ENCODE measurements at places on chromosomes 5 and 9.

DNA sequence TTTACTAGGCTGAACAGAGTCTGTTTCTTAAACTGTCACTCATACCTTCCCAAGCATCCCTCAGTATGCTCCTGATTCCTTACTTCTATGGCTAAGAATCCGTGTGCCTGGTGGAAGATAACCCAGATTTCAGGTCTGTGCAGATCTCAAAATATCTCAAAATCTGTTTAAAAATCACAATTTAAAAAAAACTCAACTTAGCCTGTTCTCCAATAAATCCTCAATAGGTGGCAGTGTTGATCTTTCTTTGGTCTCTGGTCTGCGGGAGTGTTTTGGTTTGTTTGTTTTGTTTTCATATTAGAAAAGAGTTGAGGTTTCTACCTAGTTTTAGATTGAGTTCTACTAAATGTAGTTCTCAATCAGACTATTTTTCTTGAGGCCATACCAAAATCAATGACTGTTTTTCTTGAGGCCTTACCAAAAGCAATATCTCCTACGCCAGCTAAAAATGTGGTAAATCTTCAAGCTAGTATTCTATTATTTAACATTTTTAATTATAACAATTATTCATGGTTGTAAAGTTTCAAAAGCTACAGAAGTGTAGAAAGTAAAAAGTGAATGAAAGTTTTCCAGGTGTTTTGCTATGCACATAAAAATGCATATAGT lies 57.9 kb downstream of the TGFBR1 start:
- peak; percentile 64 for DNase-seq

DNA sequence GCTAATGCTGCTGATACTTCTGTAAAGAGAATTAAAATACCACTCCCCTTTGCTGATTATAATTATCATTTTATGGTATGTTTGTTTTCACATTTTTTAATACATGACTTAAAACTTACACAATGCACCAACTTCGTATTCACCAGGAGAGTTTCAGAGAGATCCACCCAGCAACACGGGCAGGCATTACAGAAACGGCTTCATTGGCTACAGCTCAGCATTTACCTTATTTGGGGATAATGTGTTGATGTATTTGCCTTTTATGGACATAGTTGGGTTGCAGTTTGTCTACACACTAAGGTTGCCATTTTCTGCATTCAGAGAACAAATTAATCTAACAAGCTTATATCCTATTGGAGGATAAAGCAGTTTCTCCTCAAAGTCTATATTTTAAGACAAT lies 423.6 kb downstream of the PRDM9 start:
- no peak for DNase-seq

DNA sequence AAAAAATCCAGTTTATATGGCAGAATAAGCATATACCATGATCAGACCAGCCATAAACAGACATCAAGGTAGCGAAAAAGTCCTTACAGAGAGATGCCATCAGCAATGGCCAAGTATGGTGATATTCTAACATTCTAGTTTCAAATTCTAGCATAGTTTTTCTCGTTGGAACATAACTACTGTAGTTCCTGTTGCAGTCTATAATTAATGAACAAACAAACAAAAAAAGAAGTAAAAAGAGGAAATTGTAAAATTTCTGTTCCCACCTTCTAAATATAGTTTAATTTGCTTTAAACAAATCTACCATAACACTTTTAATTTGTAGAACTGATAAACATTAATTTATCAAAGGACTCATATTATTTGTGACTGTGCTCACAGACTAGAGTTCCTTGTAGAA lies 9.9 kb upstream of the CD180 start:
- DNase-seq = no peak

- no peak for DNase-seq
These were observed 2.6 kb upstream of the CEP72 start for GRCh38 chr5:609506-609905.

DNA sequence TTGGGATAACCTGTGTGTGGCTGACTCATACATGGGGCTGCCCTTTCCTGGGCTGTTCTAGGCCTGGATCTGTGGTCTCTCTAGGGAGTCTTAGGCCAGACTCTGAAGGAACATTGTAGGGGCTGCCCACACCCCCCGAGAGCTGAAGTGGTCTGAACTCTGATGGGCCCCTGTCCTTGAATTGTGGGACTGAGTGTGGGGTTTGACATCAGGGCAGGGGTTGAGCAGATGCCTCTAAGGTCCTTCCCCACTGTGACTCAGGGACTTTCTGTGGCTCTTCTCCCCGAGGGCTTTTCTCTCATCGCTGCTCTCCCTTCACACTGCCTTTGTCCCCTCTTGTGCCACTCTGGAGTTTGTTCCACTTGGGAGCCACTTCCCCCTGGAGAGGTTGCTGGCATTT lies 215.0 kb downstream of the MELK start:
- DNase-seq = no peak

GRCh38 chr5:16983972-16984371 lies 47.9 kb upstream of the MYO10 start:
- DNase-seq = no peak

GRCh38 chr9:8356406-8356805 lies 556.8 kb upstream of the DMAC1 start:
- DNase-seq = no peak

GRCh38 chr5:131381021-131381420 lies 117.2 kb downstream of the CDC42SE2 start:
- no peak for DNase-seq

DNA sequence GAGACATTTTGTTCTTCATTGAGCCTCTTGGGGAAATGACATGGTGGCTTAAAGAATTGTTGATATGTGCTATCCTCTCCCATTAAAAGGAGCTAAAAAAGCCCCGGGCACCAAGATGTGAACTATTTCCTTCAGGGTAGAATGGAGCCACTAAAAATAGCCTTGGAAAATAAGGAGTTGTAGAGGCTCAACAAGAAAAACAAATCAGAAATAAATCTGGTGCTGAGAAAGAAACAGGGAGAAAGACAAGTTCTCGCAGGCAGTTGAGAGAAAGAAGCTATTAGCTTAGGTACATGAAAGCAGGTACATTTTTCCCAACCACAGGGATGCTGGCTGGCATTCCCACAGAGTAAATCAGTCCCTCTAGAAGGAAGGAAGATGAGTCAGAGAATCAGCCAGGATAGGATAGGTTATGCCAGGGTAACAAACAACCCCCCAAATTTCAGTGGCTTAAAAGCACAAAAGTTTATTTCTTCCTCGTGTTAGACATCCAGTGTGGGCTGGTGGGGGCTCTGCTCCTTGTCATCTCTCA lies 134.6 kb upstream of the ADRA1B start:
- no peak for DNase-seq

- DNase-seq = peak; percentile 40
These were observed 192.9 kb upstream of the KLF9 start for GRCh38 chr9:70607329-70607728.

GRCh38 chr5:122612901-122613300 lies 162.0 kb upstream of the SNX2 start:
- no peak for DNase-seq

GRCh38 chr5:159341145-159341544 lies 10.9 kb upstream of the IL12B start:
- DNase-seq = no peak

- DNase-seq = no peak
These were observed 8.2 kb upstream of the PHYKPL start for GRCh38 chr5:178240766-178241165.

- DNase-seq = peak; percentile 75
These were observed 15.2 kb upstream of the NEK6 start for GRCh38 chr9:124242331-124243194.

- DNase-seq = no peak
These were observed 146.1 kb upstream of the RAI14 start for GRCh38 chr5:34510002-34510401.

DNA sequence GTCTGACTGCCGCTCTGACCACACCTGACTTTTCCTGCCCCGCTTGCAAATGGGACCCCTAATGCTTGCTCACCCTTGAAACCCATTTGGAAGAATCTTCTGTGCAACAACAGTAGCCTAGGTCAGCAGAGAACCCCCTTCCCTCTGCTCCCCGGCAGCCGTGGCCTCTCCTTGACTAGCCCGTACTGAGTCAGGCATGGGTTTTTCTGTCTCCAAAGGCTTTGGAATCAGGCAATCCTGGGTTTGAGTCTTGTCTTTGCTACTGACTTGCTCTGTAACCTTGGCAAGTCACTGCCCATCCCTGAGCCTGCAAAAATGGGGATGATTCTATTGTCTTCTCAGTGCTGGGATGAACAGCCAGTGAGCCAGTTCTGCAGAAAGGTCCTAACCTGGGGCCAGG lies 135.4 kb downstream of the RGS3 start:
- no peak for DNase-seq

DNA sequence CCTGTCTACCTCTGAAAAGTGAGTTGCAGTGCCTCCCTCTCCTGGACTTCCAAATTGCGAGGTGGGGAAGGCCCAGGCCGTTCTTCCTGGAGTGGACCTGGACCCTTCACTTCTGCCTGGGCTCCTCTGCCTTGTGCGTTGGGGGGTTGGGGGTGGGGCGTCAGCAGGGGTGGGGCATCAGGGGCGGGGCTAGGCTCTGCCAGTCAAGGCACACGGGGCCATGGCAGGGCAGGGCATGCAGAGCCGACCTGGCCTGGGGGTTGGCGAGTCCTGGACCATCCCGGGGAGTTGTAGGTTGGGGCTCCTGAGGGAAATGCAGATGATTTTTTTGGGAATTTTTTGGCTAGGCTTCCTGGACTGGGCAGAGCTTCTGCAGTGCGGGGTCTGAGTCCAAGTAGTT lies 87.1 kb downstream of the EHMT1 start:
- DNase-seq = no peak

Measured in umbilical cord (tissue), 2 donors.